Left lobe of liver (tissue), 2 donors: ENCODE measurements at places on chromosomes 7 and 10. TPM values are rescaled to one million over a fixed set of nuclear protein-coding genes. Genes with fewer than 3 reads are reported as not detected.

The COMMD3 gene
- 30.1 TPM for total RNA-seq

The CALML3 gene
- not detected for total RNA-seq

The TRIM4 gene
- total RNA-seq: 13.7 TPM

The SAMD9L gene
- 1.1 TPM for total RNA-seq

The SYT15 gene
- total RNA-seq: 0.65 TPM
